Mammary epithelial cell (primary cell): ENCODE measurements at places on chromosomes 7 and 10. TPM values are rescaled to one million over a fixed set of nuclear protein-coding genes. Genes with fewer than 3 reads are reported as not detected.

The ABCA13 gene
- 1.0 TPM for polyA plus RNA-seq

The CCDC146 gene
- polyA plus RNA-seq, result 0.48 TPM

The USP6NL gene
- polyA plus RNA-seq, result 7.2 TPM

The TCERG1L gene
- polyA plus RNA-seq, result not detected

The GIMAP1 gene
- polyA plus RNA-seq, result not detected

The MKX gene
- polyA plus RNA-seq, result not detected

The LRRD1 gene
- not detected for polyA plus RNA-seq

The UCMA gene
- not detected for polyA plus RNA-seq

The SLC26A3 gene
- not detected for polyA plus RNA-seq
